CD4-positive, alpha-beta T cell (primary cell): ENCODE measurements at places on chromosomes 4 and X.

GRCh38 chr4:126544276-126544675 is 1088.5 kb upstream of the INTU start:
- DNase-seq, result no peak

DNA sequence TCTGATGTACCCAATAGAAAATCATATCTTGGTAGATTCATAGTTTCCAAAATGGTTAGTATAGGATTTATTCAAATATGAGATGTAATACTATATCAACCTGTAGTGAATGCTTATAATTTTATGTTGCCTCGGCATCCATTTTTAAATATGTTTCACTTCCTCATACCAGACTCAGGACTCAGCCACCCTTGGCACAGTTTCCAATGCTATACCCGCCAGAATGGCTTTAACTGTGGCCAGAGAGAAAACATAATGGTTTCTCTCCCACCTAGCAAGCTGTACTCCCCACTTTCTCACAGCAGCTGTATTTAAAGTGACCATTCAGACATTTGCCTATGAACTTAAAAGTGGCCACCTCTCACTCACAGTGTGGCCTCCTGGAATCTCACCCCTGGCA is 466.6 kb upstream of the PABPC4L start:
- no peak for DNase-seq

DNA sequence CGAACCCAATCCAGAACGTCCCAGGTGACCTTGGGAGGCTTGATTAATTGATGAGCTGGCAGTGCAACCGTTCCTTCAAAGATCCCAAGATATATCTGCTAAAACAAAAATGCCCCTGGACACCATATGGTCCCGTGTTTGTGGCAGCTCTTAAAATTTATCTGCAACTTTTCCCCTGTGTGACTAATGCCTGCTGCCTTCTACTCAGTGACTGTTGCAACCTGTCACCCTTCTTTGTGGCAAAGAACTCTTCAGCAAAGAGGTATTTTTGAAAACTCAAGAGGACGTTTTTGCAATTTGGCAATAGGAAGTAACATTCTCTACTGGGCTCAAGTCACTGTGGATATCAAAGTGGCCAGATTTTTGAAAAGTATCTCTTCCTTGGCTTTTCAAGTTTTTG is 75.8 kb upstream of the SOD3 start:
- DNase-seq, result no peak

DNA sequence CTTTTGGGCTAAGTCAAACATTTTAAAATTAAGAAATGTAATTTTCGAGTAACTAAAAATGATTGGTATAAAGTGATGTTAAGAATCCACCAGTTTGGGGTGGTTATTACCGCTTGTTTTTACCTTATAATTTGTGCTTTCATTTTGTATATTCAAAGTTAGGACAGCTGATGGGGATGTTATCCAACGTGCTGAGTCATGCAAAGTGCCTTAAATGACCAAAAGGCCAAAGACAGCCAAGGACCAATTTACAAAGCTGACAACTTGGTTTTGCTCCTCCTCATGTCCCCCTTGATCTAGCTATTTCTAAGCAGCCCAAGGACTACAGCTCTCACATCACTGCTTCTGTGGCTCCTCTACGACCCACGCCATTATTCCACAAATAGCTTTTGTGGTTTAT is 181.4 kb upstream of the PCDH7 start:
- DNase-seq, result no peak

GRCh38 chrX:27968352-27968751 is 12.9 kb downstream of the DCAF8L1 start:
- no peak for DNase-seq
